ENCODE measurements at places on chromosomes 11 and 22. TPM values are rescaled to one million over a fixed set of nuclear protein-coding genes. Genes with fewer than 3 reads are reported as not detected.

- DNase-seq = no peak
Observed at GRCh38 chr11:71987521-71987920, 11.2 kb upstream of the IL18BP start.

GRCh38 chr11:60127311-60127811 is 38.9 kb downstream of the MS4A2 start:
- no peak for DNase-seq

The LIF gene
- 3.7 TPM for total RNA-seq

DNA sequence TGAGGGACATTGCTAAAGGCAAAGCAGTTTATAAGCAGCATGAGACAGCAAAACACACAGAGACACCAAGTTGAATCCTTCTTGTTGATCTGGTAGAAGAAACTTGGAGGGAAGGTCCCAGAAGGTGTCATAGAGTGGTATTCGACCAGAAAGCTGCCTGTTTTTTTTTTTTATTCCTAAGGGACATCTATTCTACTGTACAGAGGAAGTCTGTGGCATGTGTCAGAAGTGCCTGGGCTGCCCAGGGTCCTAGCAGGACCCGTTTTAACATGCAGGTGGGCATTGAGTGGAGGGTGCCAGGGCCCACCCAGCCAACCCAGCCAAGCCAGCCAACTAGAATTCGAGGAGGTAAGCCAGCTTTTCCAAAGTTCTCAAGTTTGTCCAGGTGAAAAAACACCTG is 68.0 kb upstream of the ATXN10 start:
- no peak for DNase-seq

The IFITM10 gene
- 1.0 TPM for total RNA-seq

- DNase-seq = no peak
Observed at GRCh38 chr11:106644824-106645223, 373.5 kb downstream of the GUCY1A2 start.

All from right cardiac atrium (tissue), 5 donors.